Kidney (tissue), 22 donors: ENCODE measurements at places on chromosomes 6 and 20.

- DNase-seq: no peak
Observed at GRCh38 chr6:96002912-96003311, 12.9 kb upstream of the FUT9 start.

DNA sequence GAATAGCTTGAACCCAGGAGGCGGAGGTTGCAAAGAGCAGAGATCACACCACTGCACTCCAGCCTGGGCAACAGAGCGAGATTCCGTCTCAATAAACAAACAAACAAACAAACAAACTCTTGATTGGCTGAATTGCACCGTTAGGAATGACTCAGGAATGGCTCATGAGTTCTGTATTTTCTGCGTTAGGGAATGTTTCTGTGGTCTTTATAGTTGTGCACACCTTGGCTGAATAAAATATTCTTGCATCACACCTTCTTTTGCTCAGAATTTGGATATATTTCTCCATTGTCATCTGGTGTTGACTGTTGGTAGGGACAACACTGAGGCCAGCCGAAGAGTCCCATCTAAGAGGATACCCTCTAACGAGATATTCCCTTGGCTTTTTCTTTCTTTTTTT is 19.6 kb upstream of the PI16 start:
- DNase-seq: no peak

DNA sequence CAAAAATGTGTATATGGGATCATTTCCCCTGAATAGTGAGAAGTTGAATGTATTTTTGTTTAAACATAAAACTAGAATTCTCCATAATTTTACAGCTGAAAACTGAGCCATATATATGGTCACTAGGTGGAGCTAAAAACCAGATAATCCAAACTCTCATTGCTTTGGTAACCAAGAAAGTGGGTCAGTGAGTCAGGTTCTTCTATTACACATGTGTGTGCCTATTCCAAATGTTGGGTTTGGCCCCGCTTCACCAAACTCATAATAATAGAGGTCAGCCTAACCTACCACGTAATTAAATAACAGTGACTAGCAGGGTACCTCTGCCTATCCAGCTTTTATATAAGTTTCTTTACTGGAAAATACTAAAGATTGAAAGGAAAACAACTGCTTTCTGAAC is 19.3 kb upstream of the RNGTT start:
- peak; percentile 73 for DNase-seq

DNA sequence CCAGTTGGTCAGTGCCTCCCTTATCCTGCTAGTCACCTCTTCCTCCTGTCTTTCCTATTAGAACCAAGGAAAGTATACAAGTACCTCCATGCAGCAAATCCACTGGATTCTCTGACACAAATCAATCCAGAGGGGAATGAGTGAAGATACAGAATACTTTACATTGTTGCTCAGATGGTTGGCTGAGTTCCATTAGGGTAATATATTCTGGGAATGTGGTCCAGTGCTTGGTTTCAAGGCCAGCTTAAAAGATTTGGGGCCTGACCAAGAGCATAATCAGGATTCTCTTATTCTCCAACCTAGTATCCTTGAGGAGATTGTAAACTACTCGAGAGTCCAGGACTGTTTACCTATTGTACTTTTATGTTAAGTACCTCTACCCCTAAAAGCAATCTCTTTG is 23.0 kb downstream of the CARMIL1 start:
- no peak for DNase-seq

GRCh38 chr6:134340179-134340975 is 22.5 kb upstream of the SGK1 start:
- no peak for DNase-seq

GRCh38 chr20:24050119-24050518 is 61.5 kb upstream of the GGTLC1 start:
- no peak for DNase-seq

GRCh38 chr6:153401751-153402150 is 270.7 kb upstream of the RGS17 start:
- no peak for DNase-seq

DNA sequence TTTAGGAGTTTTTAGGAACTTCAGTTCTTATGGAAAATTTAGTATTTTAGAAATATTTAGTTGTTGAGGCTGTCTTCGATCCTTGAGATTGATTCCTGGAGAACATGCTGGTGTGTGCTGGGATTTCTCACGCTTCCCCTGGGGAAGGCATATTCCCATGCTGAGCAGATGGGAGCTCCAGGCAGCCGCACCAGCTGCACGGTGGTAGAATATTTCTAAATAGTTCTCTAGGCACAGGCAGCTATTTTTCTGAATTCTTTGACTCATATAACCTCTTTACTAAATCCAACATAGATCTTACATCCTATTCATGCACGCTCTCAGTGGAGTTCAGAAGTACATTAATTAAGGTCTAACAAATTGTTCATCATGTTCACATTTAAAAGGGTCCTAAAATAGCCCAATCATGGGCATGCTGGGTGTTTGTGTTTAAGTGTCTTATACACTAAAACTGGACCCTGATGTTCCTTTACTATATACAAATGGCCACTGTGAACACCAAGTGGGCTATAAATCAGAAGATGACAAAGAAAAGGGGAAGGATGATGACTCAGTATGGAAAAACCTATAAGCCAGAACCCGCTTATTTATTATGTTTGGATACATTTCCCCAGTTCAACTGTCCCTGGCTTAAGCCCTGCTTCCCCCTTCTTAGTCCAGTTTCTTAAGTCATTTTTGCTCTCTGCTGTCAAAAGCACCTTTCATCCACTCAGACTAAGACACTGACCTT is 138.5 kb downstream of the UST start:
- DNase-seq: no peak

- DNase-seq: no peak
Observed at GRCh38 chr20:62321521-62321948, 18.7 kb downstream of the ADRM1 start.

DNA sequence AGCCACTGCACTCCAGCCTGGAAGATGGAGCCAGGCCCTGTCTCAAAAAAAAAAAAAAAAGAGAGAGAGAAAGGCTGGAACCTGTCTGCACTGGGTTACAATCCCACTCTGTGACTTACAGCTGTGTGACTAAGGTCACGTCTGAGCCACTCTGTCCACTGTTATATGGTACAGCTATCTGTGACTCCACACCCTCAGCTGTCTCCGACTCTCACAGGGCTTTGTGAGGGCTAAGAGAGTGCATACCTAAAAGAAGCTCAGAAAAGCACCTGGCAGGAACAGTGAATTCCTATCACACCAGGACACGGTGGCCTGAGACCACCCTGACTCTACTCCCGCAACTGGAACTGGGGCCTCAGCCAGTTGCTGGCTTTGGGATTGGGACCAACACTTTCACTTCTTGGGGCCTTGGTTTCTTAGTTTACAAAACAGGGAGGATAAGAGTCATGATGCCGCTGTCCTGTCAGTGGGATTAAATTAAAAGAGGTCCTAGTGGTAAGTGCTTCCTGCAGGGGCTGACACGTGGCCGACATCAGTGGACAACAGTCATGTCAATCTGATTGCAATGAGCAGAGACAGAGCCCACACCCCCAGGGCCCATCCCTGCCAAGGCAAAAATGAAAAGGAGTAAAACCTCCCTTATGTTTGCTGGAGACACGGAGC is 5.7 kb upstream of the CD93 start:
- no peak for DNase-seq

GRCh38 chr6:53926505-53926904 is 131.7 kb downstream of the LRRC1 start:
- no peak for DNase-seq

DNA sequence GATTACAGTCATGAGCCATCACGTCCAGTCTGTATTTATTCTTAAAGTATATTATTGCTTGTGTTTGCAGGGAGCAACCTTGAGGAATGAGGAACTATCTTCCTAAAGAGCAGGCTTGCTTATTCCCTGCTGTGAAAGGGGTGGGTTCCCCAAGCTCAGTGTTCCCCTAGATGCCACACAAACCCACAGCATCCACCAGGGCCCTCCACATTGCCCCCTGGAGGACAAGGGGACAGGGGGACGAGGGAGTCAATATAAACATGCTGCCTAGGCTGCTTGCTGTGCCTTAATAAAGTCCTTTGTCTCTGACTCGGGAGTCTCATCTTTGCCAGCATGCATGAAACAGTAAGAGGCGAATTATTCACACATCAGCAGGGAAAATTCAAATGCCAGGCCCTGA is 8.0 kb upstream of the IDH3B start:
- no peak for DNase-seq

GRCh38 chr20:58240471-58240870 is 12.0 kb upstream of the ANKRD60 start:
- no peak for DNase-seq

GRCh38 chr6:42140032-42140431 is 2.4 kb downstream of the C6orf132 start:
- DNase-seq: no peak

DNA sequence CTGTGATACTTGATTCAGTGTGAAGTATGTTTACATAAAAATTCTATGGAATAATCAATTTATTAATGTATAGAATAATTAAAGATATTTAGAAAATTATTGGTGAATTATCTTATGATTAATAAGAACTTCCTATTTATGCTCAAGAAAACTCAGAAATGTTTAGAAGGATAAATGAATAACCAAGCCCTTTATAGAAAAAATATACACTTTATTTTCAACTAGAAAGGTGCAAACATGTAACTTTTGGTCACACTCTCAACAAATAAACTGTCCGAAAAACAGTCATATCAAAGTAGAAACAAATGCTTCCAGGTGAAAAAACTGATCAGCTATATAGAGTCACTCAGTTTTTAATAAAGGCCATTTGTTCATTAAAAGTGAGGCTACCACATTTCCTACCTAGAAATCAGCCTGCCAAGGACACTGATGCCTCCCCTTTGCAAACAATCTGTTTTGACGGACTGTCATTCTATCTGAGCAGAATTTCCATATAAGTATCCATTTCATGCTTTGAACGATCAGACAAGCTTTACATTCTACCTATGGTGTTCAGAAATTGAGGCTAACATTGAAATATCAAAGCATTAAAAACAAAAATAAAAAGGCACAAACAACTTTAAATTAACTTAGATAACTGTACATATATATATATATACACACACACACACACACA is 3.0 kb downstream of the CCN2 start:
- no peak for DNase-seq

GRCh38 chr6:20827798-20828197 is 293.5 kb downstream of the CDKAL1 start:
- DNase-seq: no peak
